ENCODE measurements at places on chromosomes 6 and 20. TPM values are rescaled to one million over a fixed set of nuclear protein-coding genes. Genes with fewer than 3 reads are reported as not detected.

The PCK1 gene
- total RNA-seq: not detected

DNA sequence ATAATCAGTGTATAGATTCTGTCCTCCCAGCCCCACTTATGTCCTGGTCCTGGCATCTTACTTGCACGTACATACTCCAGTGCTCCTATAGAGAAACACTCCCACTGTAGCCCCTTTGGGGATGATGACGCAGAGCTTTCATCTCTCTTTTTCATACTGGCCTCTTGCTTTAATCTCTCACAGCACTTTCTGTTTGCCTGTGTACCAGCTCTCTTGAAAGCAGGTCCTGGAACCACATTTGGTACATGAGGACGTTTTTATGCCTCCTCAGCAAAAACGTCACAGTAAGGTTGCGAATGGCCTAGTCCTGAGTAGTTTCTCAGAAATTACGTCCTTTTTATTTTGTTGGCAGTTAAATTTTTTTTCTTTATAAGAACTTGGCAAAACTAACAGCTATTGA lies 10.8 kb downstream of the L3MBTL3 start:
- DNase-seq: no peak

GRCh38 chr20:1539816-1540419 lies 17.6 kb downstream of the SIRPD start:
- DNase-seq: no peak

The BAG2 gene
- 39.5 TPM for total RNA-seq

The SIRPD gene
- not detected for total RNA-seq

- DNase-seq: no peak
These were observed 39.8 kb upstream of the KIF25 start for GRCh38 chr6:167957626-167958025.

The ADGRF5 gene
- total RNA-seq: not detected

GRCh38 chr20:8077137-8077466 lies 55.0 kb upstream of the PLCB1 start:
- no peak for DNase-seq

- peak; percentile 55 for DNase-seq
These were observed 14.3 kb downstream of the KLHL31 start for GRCh38 chr6:53651205-53651763.

The EEF1A2 gene
- total RNA-seq: 456 TPM

DNA sequence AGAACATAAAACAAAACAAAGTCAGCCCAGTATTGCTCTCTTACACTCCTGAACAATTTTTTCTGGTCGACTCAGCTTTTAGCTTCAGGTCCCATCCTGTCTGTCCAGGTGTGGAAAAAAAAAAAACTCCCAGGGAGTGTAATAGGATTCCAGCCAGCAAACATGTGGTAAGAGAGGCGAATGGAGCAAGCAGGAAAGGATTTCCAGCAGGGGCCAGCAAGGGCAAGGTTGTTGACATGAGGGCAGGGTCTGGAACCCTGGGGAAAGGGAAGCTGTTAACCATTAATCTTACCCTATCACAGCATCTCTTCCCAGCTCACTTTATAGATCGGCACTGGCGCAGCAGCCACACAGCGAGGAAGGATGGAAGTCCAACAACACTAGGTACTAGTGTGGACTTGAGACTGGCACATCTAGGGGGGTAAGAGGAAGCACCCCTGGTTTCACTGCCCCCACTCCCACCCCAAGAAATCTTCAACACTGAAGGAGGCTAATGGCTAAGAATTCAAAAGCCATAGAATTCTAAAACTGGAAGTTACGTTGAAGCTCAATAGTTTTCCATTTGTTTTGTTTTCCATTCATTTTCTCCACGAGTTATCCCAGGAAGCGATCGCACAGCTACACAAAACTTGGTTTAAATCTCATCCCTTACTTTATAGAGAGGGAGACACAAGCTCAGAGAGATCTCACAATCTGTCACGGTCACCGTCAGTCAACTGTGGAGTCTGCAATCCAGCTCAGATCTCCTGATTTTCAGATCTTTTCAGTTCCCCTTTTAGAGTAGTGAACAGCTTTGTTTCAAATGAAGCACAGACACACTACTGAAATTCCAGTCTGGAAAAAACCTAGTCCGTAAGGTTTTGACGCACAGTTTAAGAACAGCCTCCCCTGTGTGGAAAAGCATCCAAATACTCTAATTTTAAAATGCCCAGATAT lies 53.3 kb downstream of the SLC22A23 start:
- DNase-seq: no peak

DNA sequence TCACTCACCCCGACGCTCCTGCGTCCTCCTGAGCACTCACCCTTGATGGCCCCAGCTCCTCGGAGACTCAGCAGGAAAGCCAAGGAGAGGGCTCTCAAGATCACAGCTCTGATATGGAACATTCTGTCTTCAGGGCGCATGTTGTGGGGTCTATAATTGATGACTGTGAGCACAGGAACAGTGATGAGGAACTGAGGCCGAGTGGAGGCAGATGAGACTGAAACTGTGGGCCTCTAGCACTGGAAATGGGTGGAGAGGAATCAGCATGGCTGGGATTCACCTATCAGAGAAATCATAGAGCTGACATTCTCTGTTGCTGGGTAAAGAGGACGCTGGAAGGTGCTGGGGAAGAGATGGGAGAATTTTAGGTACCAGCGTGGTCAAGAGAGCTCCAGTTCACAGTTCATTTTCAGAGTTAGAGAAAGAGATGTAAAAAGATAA lies at the start of gene HLA-DPA1:
Gene HLA-DPA1 (minus strand): TSS at position 219 of the 441 bp plus-strand sequence.
- DNase-seq: peak; percentile 28

DNA sequence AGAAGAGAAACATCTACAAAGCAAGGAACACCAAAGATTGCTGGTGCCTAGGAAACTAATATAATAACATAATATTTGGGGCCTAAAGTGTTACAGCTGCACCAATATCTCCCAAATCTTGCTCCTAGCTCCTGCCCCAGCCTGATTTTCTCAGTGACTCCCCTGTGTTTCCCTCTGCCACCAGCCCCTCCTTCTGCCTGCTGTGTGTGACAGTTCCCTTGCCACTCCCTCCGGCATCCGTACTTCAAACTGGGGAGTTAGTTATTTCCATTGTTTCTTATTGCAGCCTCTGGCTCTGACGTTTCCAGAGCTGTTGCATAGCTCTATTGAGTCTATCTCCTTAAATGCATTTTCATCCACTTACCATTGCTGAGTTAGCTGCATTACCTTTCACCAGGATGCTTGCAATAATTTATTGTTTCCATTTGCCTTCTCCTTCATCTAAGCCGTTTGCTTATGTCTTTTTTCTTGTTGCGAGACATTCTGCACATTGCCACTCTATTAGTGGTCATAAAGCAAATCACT lies 43.1 kb downstream of the ESR1 start:
- no peak for DNase-seq

DNA sequence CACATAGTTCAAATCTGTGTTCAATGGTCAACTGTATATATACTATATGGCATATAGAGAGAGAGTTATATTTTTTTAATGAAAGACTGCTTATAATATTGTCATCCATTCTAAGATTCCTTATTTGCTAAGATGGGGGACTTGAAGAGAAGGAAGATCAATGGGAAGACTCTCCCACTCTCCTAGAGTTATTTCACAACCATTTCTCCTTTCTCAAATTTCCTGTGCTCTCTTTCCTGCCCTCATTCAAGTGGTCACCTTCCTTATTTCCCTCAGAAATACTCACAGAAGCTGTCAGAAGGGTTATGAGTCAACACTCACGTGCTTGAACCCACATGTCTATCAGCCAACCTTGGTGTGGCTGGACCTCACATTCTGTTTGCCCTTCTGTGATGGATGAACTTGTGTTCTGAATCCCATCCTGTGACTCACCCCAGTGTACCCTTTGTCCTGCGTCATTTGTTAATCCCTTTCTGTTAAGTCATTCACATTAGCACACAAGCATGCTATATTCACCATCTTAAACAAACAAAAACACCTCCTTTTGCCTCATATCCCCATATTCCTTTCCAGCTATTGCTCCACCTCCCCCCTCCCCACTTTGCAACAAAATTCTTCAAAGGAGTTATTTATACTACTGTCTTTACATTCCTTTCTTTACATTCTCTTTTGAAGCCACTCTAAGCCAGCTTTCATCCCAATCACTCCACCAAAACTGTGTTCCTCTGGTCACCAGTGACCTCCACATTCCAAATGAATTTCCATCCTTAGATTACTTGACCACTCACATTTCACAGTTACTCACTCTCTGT lies 279.3 kb upstream of the TCF21 start:
- peak; percentile 92 for DNase-seq

GRCh38 chr6:147507162-147508041 lies 1.1 kb upstream of the SAMD5 start:
- peak; percentile 42 for DNase-seq

DNA sequence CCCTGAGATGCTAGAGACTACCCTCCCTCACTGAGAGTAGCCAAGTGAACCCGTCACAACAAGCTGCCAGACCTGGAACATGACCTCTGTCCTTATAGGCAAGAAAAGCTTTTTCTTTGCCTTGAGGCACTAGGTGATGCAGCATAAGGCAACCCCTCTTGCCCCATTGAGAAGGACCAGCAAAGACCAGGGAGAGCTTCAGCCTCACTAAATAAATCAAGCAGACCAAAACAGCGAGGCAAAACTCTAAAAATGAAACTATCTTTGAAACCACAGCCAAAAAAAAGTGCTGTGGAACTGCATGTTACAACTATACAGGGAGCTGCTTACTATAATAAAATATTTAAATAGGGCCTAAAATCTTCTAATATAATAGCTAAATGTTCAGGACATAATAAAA lies 62.6 kb upstream of the FAM83B start:
- DNase-seq: no peak

DNA sequence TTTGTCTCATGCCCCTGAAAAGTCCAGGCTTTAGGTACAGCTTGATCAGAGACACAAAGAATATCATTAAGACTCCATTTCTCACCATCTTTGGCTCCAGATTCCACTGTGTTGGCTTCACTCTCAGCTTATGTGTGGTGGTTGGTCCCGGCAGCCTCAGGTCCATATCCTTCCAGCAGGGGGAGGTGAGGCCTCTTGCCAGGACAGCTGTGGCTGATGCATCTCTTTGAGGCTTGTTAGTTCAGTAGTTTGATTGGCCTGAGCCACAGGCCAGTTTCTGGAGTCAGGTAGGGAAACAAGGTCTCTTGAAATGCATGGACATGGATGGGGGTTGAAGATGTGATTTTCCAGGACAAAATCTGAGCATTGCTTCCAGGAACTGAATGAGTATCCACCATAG lies 62.4 kb downstream of the JAG1 start:
- DNase-seq: peak; percentile 53

GRCh38 chr20:32089637-32090362 lies 19.7 kb upstream of the TM9SF4 start:
- no peak for DNase-seq

GRCh38 chr6:155270561-155271091 lies 6.8 kb downstream of the CLDN20 start:
- no peak for DNase-seq

- DNase-seq: no peak
These were observed 9.3 kb downstream of the TRIM15 start for GRCh38 chr6:30172681-30173080.

- no peak for DNase-seq
These were observed 163.2 kb upstream of the RNF217 start for GRCh38 chr6:124798942-124799496.

The CD93 gene
- total RNA-seq: not detected

GRCh38 chr6:99478483-99478882 lies 36.7 kb downstream of the USP45 start:
- DNase-seq: no peak

- DNase-seq: no peak
These were observed 57.6 kb upstream of the TIAM2 start for GRCh38 chr6:154937306-154938220.

GRCh38 chr6:94361304-94362060 lies 942.1 kb upstream of the EPHA7 start:
- DNase-seq: no peak

DNA sequence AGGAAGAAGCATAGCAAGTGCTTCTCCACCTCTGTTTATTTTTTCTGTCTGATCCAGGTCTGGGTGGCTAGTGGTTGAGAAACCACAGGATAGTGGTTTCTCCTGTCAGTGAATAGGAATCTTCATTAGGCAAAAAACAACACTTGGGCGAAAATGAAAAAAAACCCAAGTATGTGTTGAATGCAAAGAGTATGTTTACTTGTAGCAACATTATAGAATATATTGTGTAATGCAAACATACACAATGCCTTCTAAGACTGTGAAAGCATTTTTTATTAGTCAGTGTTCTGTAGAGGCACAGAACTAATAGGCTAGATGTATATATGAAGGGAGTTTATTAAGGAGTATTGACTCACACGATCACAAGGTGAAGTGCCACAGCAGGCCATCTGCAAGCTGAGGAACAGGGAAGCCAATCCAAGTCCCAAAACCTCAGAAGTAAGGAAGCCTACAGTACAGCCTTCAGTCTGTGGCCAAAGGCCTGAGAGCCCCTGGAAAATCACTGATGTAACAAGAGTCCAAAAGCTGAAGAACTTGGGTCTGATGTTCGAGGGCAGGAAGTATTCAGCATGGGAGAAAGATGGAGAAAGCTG lies 111.1 kb downstream of the UST start:
- peak; percentile 83 for DNase-seq

DNA sequence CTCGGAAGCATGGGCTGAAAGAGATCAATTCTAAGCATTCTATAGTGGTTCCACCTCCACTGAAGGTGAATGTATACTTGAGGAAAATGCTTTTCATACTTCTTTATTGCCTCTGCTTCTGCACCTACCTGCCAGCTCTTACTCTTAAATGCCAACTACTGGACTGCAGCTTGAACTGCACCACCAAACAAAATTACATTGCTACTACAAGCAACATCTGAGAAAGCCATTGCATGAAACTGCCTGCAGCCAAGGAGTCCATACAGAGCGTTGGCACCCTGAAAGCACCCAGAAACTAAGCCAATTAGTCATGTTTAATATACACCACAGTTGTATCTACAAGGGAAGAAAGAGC lies 440.9 kb downstream of the BTBD3 start:
- DNase-seq: no peak

- no peak for DNase-seq
These were observed 27.0 kb downstream of the TOX2 start for GRCh38 chr20:43941476-43942200.

DNA sequence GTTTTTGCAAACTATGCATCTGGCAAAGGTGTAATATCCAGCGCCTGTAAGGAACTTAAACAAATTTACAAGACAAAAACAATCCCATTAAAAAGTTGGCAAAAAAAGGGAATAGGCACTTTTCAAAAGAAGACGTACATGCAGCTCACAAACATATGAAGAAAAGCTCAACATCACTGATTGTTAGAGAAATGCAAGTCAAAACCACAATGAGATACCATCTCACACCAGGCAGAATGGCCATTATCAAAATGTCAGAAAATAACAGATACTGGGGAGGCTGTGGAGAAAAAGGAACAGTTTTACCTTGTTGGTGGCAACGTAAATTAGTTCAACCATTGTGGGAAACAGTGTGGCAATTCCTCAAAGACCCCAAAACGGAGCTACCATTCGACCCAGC lies 54.2 kb downstream of the TSBP1 start:
- no peak for DNase-seq

All from myocyte (in vitro differentiated cells).